Inflammatory macrophage treated with lipopolysaccharide for 1 hour (primary cell): ENCODE measurements at places on chromosomes 5 and 9.

DNA sequence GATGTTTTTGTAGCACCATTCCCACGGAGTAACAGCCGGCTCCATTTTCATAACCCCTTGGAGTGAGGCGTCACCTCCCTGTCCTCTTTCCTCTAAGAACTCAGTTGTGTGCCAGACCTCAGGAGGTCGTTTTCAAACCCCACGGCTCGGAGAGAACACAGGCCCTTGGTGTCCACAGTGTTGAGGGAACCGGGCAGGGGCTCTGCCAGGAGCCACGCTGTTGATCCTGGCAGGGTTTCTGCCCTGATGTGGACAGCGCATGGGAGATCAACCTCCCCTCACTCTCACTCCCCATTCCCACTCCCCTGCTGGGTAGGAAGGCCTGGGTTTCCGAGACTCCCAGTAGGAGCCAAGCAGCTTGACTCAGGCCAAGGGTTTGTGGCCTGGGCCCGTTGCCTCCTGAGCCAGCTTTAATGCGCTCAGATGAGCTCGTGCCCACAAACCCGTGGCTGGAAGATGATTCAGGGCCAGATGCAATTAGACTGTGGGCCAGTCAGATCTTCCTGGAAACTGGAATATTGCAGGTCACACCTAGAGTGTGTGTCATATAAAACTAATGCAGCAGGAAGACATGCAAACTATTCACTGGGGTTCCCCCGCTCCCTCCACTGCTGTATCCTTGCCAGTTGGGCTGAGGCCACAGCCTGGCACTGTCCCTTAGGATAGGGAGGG lies 133.4 kb downstream of the SLC12A2 start:
- DNase-seq = no peak

DNA sequence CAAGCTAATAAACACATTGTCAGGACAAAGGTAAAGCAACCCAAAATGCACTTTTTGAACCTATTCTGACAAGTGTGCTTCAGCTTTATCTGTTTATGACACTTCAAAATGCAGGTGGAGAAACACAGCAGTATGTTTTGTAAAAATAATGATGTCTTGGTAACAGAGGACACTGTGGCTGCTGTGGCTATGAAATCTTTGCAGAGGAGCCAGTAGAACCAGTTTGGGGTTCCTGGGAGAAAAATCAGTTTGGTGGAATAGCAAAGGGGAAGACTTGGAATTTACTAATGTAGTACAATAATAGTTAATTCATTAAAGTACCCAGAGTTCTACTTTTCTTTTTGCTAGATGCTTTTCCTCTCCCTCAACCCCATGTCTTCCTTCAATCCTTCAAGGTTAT lies 40.6 kb downstream of the SIL1 start:
- no peak for DNase-seq

GRCh38 chr9:33161011-33161588 lies 6.0 kb downstream of the B4GALT1 start:
- peak; percentile 77 for DNase-seq

DNA sequence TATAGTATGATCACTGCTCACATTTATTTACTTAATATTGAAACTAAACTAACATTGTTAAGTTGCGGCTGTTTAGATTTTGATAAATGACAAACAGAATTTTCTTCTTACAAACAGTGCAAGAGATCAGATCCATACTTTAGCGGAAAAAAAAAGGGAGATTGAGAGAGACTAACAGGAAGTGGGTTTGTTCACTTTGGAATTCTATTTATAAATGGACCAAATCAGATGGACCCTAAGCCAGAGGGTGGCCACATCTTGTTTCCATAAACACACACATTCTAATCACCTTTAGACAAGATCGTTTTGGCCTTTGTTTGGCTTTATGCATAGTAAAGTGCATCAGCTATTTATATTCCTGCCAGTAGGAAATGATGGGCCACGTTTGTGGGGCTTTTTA lies 381.4 kb upstream of the CD180 start:
- no peak for DNase-seq

DNA sequence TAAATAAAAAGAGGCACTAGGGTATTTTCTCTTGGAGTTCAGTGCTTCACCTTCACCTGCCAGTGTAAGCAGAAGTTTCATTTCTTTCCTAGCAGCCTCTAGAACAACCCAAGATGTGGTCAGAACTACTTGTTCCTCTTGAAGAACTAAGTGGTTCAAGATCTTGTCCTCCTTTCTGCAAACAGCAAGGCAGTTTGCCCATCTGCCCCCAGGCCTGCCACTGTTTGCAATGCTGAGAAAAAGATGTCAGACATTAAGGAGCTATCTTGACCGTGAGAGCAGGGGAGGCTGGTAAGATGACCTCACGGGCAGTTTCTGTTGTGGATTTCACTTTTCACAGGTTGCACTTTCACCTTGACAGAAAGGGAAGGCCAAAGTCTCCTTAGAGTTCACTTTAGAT lies 52.0 kb upstream of the KLF4 start:
- DNase-seq = no peak

DNA sequence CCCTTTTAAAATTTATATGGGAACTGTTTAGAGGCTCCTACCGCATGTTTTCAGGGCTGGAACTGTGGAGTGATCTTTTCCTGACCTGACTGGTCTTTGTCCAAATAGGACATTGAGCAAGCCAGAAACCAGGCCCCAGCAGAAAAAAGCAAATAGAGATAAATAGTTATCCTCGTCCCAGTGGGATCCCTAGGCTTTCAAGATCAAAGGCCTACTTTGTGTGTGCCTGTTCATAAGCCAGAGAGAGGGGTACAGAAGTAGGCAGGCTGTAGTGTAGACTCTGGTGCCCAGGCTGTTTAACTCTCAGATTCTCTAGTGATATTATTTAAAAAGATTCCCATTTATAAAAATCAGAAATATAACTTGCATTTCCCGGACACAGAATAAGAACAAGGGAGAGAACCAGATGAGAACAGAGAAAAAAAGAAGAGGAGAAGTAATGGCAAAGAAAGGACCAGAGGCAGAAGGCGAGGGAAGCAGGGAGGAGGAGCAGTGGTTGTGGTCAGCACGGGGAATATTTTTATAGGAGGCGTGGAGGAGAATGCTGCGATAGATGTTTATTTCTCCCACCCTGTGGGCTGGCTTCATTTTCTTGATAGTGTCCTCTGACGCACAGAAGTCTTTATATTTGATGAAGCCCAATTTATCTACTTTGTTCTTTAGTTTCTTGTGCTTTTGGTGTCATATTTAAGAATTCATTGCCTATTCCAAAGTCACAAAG lies 101.2 kb downstream of the AOPEP start:
- no peak for DNase-seq

- no peak for DNase-seq
Measured at GRCh38 chr5:147750065-147750464, 32.5 kb downstream of the JAKMIP2 start.

DNA sequence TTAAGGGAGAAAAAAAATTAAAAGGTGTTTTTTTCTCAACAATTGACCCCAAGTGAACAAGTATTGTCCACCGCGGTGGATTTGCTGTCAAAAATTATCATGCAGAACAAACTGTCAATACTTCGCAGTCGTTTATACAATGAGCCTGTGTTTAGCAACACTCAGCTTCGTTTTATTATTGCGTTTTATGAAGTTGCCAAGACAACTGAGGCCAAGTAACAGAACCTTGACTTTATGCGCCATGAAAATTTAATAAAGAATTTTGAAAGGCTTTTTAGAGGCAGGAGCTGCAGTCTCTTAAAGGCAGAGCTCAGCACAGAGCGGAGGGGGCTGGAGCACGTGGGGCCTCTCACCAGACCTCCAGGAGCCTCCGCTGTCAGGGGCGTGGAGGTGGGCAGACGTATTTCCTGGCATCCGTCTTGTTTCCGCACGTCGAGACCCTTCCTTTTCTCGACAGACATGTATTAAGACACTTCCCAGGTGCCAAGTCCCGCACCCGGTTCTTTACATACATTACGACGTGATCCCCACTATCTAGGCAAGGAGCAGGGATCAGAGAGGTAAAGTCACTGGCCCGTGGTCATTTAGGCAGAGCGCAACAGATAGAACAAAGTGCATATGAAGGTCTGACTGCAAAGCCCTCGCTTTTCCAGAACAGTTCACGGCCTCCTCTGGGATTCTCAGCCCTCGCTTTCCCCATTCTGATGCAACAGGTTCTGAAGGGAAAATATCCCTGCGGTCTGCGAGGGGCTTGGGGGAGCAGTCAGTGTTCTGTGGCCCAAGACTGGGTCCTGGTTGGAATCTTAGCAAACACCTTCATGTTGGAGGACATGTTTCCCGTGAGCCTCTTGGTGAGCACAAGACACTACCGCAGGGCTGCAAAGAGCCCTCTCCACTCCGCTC lies 164.4 kb downstream of the DAB2IP start:
- DNase-seq = no peak

- no peak for DNase-seq
Measured at GRCh38 chr5:68378204-68378820, 162.8 kb downstream of the PIK3R1 start.

DNA sequence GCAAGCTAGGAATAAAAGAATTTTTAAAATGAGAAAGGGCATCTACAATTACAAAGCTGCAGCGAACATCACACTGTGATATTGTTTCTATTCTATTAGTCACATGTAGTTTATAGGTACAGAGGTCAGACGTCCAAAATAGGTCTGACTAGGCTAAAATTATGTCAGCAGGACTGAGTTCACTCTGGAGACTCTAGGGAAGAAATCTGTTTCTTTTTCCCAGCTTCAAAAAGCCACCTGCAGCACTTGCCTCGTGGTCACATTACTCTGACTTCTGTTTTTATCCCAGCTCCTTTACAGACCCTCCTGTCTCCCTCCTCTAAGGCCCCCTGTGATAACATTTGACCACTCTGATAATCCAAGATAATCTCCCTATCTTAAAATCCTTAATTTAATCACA lies 5.1 kb upstream of the CKS2 start:
- no peak for DNase-seq

DNA sequence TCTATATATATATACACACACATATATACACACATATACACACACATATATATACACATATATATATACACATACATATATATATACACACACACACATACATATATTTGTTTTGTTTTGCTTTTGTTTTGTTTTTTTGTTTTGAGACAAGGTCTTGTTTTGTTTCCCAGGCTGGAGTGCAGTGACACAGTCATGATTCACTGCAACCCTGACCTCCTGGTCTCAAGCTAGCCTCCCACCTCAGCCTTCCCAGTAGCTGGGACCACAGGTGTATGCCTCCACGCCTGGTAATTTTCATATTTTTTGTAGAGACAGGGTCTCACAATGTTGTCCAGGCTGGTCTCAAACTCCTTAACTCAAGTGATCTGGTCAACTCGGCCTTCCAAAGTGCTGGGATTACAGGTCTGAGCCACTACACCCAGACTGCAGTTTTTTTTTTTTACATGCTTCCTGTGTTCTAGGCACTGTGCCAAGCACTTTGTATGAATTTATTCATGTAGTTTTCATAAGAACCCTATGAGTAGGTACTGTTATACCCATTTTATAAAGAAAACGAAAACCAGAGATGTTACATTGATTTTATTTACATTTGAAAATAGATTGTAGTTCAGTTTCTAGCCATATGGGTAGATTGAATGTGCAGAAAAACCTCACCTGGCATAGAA lies 120.7 kb downstream of the PBX3 start:
- no peak for DNase-seq

DNA sequence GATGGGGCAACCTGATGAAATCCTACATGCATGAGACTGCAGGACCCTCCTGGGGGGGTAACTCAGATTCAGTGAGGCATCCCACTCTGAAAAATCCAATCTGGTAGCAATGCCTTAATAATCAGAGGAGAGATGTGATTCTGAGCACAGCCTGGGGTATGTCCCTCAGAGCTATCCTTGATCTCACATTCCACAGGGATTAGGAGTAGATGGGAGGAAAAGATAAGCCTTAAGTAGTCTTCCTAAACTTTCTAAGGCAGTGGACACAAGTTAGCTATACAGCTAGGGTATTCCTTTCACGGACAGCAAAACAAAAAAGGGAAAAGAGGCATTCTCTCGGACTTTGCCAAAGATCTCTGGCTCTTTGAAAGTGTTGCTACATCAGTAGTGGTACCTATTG lies 3.9 kb upstream of the SPATA9 start:
- DNase-seq = no peak

DNA sequence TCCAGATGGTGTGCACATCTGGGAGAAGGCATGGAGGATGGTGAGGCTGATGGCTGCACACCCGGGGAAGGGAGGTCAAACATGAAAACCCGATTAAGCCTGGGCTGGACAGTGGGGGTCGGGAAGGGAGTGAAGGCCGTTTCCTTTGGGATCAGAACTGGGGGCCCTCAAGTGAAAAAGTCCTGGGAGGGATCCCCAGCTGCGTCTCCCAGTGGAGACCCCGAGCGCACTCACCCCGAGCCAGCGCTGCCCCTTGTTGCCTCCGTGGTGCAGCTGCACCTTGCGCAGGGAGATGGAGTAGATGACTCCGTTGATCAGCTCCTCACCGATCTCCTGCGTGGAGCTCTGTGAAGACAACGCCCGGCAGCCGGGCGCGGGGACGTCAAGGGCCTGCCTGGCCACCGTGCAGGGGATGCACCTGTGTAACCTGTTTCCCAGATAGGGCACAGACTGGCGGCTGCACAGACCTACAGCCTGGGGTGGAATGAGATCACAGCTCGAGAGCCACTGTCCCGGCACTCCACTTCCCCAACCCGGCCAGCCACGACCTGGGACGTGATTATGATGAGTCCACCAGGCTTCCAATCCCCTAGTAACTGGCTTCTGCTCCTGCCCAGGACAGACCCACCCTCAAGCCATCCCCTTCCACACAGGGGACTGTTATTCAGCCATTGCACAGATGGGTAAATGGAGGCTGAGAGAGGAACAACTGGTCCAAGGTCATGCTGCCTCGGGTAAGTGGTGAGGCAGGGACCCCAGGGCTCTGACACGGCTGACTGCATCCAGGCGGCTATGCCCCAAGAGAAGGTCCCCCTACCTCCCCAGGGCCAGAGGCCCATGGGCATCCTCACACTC lies 9.0 kb downstream of the RALGDS start:
- DNase-seq = no peak

- peak; percentile 35 for DNase-seq
Measured at GRCh38 chr5:124860291-124860655, 113.8 kb upstream of the ZNF608 start.

GRCh38 chr5:111934511-111934910 lies 177.5 kb upstream of the NREP start:
- no peak for DNase-seq

GRCh38 chr5:113162770-113163169 lies 186.2 kb downstream of the DCP2 start:
- no peak for DNase-seq

- DNase-seq = no peak
Measured at GRCh38 chr5:163410505-163410904, 26.9 kb upstream of the CCNG1 start.

DNA sequence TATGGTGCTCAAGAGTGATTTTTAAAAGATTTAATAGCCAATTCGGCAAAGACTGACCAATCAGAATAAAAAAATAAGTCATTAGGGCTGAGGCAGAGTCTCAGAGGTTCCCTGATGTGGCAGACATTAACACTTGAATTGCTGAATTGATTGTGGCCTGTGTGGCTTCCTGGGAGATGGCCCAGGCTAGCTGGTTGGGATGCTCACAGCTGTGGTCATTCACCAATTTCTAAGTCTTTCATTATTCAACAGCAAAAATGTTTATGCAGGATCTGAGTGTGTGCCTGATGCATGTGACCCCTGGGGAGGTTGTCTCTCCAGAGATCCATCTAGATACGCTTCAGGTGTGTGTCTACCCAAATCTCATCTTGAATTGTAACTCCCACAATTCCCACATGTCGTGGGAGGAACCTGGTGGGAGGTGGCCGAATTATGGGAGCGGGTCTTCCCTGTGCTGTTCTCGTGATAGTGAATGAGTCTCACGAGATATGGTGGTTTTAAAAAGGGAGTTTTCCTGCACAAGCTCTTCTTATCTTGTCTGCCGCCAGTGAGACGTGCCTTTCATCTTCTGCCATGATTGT lies 632.6 kb upstream of the SEMA6A start:
- no peak for DNase-seq
